ENCODE measurements at places on chromosomes 12 and 14.

- no peak for DNase-seq
These were observed 11.7 kb upstream of the MYL2 start for GRCh38 chr12:110932046-110932445.

GRCh38 chr12:97597031-97597751 is 134.6 kb downstream of the RMST start:
- no peak for DNase-seq

GRCh38 chr14:55801121-55801520 is 221.1 kb downstream of the KTN1 start:
- DNase-seq, result no peak

DNA sequence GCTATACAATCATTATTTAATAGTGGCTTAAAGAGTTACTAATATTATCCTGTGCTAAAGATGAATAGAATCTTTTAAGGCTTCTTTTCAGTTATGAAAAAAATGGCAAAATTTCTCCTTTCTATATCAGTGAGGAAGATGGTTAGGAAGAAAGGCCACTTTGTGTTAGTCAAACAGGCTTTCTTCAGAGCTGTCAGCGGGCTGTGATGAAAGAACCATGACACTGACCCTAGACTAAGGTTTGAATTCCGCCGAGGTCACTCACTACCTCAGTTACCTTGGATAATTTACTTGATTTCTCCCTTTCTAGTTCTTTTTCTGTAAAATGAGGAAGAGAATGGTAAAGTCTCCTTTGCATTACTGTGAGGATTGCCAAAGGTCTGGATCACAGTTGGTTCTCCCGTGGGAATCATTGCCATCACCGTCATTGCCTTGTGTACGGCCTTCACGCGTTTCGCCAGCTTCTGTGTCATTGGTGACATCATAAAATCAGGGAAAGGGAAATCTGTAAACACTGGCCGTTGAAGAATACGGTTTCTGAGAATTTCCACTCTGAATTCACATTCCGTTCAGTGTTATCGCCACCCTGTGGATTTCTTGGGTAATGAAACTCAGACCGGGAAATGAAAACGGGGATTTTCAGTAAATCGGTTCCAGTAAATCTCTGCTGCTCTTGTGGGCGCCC is 26.7 kb upstream of the YBX3 start:
- DNase-seq, result peak; percentile 90

GRCh38 chr14:32601069-32601468 is 272.0 kb downstream of the AKAP6 start:
- no peak for DNase-seq

- no peak for DNase-seq
These were observed 26.4 kb downstream of the FAM222A start for GRCh38 chr12:109739747-109740693.

GRCh38 chr12:262817-263216 is at the start of gene SLC6A13:
Gene SLC6A13 (minus strand): TSS chr12:262836. CDS start chr12:260052, 2,784 bp downstream.
- peak; percentile 48 for DNase-seq

DNA sequence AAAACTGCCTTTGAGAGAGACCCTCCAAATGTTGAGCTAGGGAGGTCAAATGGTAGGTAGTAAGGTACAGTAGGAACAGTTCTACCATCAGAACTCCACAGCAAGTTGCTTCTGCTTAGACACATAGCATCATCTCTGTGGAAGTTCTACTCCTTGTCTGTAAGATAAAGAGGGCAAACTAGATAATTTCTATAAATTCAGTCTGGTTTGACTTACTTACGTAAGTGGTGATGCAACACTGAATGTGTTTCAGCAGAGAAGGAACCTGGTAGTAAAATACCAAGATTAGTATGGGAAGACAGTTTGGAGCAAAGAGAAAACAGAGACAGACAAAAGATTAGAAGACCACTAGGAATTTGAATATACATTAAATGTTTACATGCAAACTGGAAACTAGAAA is 42.0 kb downstream of the KITLG start:
- DNase-seq, result no peak

- no peak for DNase-seq
These were observed 22.8 kb downstream of the DDX51 start for GRCh38 chr12:132121283-132121682.

GRCh38 chr12:86286119-86286518 is 29.9 kb upstream of the MGAT4C start:
- DNase-seq, result no peak

DNA sequence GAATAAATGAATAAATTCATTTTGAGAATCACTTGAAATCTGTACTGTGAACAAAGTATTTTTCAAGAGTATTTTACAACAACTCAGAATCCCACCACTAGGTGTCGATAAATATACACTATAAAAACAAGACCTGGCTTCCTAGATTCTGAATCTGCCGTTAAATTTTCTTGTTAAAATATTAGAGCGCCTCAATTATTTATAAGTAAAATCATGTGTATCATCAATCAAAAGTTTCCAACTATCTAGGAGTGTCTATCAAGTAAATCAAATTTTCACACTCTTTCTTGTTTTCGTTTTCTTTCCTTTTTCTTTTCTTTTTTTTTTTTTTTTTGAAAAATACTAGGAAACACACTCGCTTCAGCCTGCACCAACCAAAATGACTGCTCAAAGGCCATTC is 179.2 kb upstream of the DCN start:
- no peak for DNase-seq

- DNase-seq, result no peak
These were observed 3.6 kb downstream of the CFAP73 start for GRCh38 chr12:113152835-113153814.

DNA sequence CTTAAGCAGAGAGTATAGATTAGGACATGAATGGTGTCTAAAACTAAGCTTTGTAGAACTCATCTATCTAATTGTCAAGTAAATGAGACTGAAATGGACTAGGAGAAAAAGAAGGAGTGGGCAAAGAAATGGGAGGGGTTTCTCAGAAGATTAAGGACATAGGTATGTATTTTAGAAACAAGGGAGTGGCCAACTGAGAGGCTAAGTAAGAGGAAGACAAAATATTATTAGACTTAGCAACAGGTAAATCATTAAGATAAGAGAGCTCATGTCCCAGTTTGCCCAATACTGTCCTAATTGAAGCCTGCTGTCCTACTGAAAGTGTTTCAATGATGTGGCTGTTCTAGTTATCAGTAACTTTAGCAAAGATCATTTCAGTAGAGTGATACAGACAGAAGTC is 171.4 kb downstream of the KITLG start:
- DNase-seq, result no peak

- DNase-seq, result no peak
These were observed 38.6 kb downstream of the PACS2 start for GRCh38 chr14:105353136-105353535.

- DNase-seq, result no peak
These were observed 111.7 kb downstream of the TSHR start for GRCh38 chr14:81067156-81067555.

- no peak for DNase-seq
These were observed 9.2 kb upstream of the PLEKHD1 start for GRCh38 chr14:69475194-69475818.

DNA sequence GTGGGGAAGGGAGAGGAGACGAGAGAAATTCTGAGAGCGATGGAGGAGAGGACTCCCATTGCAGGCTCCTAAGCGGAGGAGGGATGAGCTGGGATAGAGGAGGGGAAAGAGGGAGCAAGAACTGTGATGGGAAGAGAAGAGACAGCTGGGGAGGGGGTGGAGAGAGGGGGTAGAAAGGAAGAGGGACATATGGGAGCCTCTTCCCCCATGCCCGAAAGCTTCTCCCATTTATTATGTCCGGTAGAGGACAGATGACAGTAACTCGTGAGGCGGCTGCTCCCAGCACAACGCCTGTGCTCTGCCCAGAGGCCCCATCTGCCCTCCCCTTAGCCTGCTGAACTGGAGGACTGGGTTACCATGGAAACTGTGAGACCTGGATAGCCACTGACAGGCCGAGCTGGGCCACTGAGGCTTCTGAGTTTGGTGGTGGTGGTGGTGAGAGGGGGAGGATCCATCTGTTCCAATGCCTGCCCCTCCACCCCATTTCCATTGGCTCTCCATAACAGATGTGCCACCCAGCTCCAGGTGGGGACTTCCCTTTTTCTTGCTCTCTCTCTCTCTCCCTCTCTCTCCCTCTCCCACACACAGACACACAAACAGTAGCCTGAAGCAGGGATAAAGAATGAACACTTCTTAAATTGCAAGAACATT is 8.3 kb downstream of the CPNE6 start:
- DNase-seq, result no peak

DNA sequence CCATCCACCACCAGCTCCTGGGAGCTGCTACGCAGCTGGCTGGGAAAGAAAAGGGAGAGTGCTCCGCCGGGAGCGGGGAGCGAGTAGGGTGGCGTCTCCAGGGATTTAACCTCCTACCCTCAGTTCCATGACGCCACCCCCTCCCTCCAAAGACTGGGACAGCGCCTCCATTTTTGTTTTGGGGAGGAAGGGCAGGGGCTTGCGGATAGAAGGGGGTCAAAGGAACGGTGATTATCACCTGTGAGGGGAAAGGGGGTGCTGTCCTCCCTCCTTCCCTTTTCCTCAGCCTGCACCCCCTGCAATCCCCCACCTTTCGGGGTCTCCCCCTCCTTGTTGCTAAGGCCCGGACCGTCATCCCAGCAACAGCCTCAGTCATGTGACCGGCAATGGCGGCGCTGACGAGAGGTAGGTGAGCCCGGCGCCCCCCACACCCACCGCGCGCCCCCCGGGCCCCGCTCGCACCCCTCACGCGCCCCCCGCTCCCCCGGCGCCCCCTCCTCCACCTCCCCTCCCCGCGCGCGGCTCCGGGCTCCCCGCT is at the start of gene DTX3:
Gene DTX3 (plus strand): TSS at position 371 of the 538 bp plus-strand sequence. CDS start 1,694 bp downstream, outside the sequence.
- no peak for DNase-seq

DNA sequence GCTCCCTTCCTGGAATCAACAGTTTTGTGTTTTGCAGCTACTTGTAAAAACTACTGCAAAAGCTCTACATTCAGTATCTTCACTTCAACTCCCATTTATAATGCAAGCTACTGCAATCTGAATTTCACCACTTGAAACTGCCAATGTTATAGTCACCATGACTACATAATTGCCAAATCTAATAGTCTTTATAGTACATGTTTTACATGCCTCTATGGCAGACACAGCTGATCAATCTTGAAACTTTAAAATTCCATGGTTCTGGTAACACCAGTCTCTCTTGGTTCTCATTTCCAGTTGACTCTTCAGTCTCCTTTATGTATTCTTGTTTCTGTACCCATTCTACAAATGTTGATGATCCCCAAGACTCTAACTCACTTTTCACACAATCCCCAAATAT is 185.9 kb downstream of the MED13L start:
- no peak for DNase-seq

Measured in osteocyte (in vitro differentiated cells).